ENCODE measurements at places on chromosomes 3 and 15. TPM values are rescaled to one million over a fixed set of nuclear protein-coding genes. Genes with fewer than 3 reads are reported as not detected.

- peak; percentile 56 for DNase-seq
Measured at GRCh38 chr15:90818251-90819210, 49.9 kb upstream of the FURIN start.

DNA sequence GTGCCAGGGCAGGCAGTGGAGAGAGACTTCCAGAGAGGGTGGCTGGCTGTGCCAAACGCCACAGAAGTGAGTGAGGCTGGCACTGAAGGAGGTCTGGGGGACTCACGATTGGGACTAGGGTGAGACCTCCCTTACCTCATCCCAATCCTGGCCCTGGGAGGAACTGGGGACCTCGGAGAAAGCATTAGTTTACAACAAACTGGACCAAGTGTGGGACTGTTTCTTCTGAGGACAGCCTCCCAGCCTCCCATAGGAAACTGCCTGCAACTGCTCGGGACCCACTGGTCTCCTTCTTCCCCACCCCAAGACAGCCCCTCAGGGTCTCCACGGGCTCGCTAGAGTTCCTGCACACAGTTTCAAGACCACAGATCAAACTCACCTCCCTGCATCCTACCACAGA is 45.4 kb downstream of the ST6GAL1 start:
- no peak for DNase-seq

The EXD1 gene
- total RNA-seq = not detected

- DNase-seq = no peak
Measured at GRCh38 chr3:151903501-151903991, 30.1 kb downstream of the SUCNR1 start.

The THAP10 gene
- 0.12 TPM for total RNA-seq

The MITF gene
- not detected for total RNA-seq

- peak; percentile 35 for DNase-seq
Measured at GRCh38 chr3:146503461-146504202, 34.3 kb upstream of the PLSCR2 start.

The ZNF662 gene
- total RNA-seq = 1.3 TPM

Data from activated CD4-positive, alpha-beta T cell treated with anti-CD3 and anti-CD28 coated beads for 36 hours (primary cell).